ENCODE measurements at places on chromosomes 4 and X.

DNA sequence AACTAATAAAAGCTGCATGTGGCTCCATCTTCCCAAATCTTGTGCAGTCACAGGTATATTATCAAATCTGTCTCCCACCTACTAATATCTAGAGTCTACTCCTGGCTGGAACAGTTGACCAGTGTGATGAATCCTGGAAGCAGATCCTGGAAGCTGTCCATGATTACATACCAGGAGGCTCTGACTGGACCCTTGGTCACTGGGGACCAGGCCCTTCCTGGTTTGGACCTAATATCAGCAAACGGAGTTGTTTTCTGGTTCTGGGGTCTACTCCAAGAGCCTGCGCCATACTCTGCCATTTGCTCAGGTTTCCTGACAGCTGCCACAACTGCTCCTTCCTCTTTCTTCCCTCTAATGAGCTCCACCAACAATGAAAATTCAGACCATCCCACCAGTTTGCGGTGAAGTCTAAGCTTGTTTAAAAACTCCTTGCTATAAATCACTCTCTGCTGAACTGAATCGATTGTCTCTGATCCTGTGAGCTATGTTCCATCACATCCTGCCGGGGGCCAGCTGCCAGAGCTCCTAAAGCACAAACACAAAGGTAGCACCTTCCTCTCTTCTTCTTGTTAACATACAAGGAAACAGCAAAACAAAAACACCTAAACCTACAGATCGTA is 114.2 kb downstream of the PALLD start:
- no peak for DNase-seq

- DNase-seq: no peak
Measured at GRCh38 chr4:108454227-108454626, 166.1 kb upstream of the RPL34 start.

GRCh38 chr4:6332042-6332668 is 62.5 kb downstream of the WFS1 start:
- no peak for DNase-seq

DNA sequence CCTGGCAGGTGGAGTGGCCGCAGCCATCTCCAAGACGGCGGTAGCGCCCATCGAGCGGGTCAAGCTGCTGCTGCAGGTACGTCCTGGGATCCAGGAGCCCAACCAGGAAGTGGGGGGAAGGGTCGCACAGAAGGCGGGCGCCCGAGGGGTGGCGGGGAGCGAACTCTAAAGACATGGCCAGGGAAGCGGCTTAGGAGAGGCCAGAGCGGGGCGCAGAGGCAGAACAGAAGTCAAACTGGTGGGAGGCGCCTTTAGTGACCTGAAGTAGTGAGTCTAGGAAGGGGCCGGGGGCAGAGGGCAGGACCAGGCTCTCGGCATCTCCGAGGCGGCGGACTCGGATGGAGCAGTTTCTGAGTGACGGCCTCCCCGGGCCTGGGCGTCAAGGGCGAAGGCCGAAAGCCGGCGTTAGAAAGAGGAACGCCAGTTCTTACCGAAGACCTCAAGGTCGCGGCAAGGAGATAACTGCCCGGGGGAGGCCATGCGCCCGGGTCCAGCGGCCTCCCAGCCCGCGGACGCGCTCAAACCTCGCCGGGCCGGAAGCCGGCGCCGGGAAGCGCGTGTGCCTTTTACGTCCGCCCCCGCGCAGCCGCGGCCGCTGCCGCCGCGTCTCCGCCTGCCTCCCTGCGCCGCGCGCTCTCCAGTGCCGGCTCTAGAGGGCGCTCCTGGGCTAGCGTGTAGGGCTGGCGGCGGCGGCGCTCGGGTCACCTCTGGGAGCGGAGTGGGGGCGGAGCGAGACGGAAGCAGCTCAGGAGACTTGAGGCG is 488 bp downstream of the SLC25A5 start:
- DNase-seq: peak; percentile 8

DNA sequence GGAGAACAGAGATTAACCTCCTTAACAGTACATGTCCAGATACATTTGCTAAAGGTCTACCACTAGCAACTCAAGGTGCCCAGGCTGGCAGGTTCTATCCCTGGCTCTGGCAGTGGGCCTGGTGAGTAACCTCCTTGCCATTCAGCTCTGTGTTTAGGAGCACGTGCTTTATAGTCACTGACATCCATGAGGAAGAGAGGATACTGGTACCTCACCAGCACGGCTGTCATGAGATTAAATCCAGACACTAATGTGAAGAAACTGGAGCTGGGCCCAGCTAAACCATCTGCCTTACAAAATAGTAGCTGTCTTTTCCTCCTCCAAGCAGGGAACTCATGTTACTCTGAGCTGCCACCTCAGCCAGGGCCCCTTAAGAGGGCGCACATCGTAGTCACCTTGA is 45.3 kb downstream of the GPRASP3 start:
- DNase-seq: no peak

GRCh38 chr4:146470604-146471003 is 51.1 kb downstream of the SLC10A7 start:
- no peak for DNase-seq

DNA sequence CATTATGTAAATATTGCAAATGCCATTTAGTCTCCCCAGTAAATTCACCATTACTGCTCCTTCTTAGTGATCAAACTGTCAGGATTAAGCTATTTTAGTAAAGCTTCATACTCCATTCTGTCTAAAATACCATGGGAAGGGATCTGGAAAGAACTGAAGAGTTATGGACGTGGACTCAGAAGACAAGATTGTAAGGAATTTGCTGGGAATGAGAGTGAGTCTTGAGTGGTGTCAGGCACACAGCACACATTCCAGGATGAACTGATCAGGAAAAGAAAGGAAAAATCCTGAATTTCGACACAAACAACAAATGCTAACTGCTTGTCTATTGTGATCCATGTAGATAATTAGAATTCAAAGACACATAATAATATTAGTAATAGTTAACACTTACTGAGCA is 311.0 kb downstream of the CENPC start:
- DNase-seq: no peak

GRCh38 chr4:60683357-60683756 is 516.8 kb upstream of the ADGRL3 start:
- no peak for DNase-seq

DNA sequence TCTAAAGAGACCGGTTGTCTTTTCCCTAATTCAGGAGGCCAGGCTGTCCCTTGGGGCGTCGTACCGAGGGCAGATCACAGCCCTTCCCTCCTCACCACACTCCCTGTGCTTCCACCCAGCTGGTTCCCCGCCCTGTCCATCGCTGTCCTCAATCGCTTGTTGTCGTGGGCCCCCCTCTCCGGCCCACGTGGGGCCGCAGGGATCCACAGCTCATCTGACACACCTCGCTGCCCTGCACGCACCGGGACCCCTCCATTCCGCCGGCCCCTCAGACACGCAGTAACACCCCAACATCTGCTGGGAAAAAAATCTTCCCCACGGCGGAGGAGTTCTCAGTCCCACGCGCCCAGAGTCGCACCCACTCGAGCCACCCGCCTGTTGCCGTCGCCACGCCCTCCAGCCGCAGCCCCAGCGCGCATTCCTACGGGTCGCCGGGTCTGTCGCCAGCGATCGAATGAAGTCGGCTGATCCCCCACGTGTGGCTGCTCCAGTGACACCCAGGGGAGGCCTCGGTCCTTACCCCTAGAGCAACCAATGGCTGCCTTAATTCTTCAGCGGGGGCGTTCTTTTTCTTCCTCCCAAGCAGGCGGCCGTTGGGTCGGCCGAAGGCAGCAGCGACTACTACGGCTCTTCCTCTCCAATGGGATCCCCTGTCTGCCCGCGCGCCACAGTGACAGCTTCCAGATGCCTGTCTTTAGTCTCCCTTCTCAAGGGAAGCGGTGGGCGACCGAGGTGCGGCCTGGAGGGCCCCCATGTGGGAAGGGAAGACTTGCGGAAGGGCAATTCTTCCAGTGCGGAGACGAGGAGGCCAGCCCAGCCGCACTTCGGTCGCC is 893 bp upstream of the SEPTIN11 start:
- no peak for DNase-seq

DNA sequence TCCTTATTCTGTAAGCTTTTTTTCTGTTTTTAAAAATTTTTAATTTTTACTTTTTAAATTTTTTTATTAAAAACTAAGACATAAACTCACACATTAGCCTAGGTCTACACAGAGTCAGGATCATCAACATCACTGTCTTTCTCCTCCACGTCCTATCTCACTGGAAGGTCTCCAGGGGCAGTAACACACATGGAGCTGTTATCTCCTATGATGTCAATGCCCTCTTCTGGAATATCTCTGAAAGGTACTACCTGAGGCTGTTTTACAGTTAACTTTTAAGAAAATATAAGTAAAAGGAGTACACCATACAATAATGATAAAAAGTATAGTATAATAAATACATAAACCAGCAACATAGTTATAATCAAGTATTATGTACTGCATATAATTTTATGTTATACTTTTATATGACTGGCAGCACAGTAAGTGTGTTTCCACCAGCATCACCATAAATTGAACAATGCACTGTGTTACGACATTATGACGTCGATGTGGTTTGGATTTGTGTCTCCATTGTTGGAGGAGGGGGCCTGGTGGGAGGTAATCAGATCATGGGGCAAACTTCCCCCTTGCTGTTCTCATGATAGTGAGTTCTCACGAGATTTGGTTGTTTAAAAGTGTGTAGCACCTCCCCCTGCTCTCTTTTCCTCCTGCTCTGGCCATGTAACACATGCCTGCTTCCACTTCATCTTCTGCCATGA is 21.3 kb downstream of the IL15 start:
- no peak for DNase-seq

DNA sequence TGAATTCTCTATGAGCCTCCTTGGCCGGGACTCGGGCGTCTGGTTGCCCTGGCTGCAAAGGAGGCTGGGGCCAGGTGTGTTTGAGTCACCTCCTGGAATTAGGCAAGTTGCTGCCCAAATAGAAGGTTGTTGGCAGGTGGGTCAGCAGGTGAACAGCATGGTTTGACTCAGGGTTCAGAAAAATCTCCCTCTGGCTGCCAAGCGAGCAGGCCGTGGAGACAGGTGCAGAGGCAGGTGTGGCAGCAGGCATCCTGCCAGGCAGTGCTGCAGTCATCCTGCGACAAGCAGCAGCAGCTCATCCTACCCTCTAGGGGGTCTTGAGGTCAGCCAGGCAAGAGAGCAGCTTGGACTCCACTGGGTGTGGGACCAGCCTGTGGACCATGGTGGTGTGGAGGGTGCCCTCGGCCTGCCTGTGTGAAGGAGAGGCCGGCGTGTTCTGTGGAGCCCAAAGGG is 8.2 kb downstream of the MSANTD1 start:
- DNase-seq: no peak

GRCh38 chrX:130304587-130305368 is 34.9 kb upstream of the SLC25A14 start:
- no peak for DNase-seq

- no peak for DNase-seq
Measured at GRCh38 chr4:165208221-165208652, 876 bp downstream of the KLHL2 start.

- DNase-seq: no peak
Measured at GRCh38 chrX:18885328-18886004, 98.4 kb downstream of the PHKA2 start.

DNA sequence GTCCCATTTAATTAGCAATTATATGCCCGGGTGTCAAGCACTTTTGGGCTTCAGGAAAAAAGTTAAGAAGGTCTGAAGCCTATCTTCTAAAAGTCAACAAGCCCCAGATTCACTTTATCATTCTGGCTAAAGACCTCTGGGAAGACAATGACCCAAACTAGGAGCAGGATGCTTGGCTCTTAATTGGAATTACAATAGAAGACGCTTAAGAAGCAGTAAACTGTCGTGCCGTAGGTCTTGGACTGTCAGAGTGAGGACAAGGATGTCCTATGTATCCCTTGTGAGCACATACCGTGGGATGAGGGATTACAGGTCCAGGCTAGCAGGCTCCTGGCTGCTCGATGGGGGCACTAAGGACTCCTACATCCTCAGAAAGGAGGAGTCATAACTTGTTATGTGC is 3.2 kb upstream of the ARHGAP36 start:
- DNase-seq: no peak

DNA sequence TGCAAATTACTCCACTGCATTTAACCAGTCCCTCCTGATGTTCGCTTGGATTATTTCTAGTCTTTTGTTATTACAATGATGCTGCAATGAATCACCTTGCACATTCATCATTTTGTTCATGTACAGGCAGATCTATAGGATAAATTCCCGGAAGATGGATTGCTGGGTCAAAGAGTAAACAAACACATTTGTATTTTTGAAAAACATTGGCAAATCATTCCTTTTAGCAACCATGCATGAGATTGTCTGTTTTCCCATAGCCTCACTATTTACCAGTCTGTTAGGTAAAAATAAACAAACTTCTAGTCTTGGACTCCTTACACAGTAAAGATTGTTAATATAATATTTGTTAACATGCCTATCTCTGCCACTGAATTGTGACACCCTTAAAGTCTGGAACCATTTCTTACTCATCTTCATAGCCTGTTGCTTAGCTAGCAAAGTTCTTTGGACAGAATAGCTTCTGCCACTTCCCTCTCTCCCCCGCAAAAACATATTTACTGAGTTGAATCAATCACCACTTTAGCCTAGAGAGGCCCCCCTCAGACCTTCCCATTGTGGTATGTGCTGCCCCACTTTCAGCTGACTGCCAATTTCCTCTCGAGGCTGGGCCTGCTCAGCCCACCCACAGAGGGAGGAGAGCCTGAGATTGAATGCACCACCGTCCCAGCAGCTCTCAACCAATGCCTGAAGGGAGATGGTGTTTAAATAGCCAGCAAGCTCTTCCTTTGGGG is 108.4 kb upstream of the ATXN3L start:
- DNase-seq: no peak

DNA sequence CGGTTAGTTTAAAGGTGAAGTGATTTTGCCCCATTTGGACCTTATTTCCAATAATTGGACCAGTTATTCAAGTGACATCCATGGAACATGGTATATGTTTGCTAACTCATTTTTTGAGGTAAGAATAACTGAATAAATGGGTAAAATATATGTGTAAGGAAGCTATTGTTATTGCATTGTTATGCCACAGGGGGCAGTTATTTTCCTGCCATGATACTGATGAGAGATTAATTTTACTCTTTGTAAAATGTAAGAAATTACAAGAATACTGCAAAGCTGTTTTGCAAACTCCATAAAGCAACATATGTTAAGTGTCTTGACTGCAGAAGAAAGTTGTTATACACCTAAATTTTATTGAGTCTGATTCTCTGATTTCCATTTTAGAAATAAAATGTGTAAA is 114.0 kb downstream of the IL1RAPL1 start:
- no peak for DNase-seq

DNA sequence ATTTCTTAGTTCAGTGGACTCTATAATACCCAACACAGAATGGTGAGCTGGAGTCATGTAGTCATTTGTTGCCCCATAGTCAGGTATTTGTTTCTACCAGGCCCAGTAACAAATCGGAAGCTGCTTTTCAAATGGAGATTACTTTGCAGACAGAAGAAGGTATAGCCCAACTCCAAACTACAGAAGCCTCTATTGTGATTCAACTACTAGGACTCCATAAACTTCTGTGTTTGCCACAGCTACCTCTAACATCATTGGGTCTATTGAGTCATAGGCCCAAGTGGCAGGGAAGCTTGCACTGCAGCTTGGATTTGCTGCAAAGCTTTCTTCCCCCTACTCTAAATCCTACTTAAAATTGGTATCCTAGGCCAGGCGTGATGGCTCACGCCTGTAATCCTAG is 148.8 kb upstream of the STK26 start:
- no peak for DNase-seq

Data from NCI-H524 treated with DMSO at 0.1 percent for 48 hours (cell line).